ENCODE measurements at places on chromosomes 2 and 18.

DNA sequence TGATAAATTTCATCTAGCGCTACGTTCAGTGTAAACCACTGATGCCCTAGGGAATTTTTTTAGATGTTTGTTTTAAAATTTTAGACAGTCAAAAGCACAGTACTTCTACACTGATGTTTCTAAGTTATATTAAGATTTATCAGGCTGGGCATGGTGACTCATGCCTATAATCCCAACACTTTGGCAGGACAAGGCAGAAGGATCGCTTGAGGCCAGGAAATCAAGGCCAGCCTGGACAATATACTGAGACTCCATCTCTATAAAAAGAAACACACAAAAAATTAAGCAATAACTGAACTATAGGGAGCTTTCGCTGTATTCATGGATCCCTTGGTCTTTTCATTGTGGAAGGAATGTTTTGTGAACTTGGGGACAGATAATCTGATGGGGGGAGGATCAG lies 50.6 kb upstream of the MAPRE2 start:
- no peak for DNase-seq

DNA sequence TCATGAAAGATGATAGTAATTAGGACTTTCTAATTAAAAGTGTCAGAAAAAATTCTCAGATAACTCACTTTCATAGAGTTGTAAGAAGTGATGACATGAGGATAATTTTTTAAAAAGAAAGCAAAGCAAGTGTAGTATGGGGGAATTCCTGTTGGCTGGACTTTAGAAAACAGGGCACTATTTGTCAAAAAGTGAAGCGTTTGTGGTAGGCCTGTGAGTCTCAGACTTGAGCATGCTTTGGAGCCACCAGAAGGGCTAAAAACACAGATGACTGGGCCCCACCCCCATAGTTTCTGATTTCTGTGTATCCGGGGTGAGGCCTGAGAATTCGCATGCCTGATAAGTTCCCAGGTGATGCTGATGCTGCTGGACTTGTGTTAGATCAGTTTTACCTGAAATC lies 222.6 kb upstream of the LRRTM1 start:
- no peak for DNase-seq

DNA sequence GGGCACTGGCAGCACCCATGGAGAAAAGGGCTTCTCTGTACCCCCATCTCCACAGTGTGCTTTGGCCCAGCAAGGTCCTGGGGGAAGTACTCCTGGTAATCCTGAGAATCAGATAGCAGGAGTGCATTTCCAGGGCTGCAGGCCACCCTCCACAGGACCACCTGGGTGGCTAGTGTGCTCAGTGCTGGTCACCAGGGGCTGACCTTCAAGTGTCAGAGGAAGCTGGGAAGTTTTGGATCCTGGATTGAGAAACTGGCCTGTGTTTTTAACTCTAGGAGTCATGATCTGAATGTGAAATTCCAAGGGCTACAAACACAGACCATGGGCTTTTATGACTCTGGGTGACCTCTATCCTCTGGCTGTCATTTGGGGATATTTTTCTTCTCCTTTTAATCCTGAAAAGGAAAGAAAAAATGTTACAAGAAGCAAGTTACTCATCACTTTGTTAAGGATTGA lies 9.3 kb downstream of the RHOB start:
- no peak for DNase-seq

DNA sequence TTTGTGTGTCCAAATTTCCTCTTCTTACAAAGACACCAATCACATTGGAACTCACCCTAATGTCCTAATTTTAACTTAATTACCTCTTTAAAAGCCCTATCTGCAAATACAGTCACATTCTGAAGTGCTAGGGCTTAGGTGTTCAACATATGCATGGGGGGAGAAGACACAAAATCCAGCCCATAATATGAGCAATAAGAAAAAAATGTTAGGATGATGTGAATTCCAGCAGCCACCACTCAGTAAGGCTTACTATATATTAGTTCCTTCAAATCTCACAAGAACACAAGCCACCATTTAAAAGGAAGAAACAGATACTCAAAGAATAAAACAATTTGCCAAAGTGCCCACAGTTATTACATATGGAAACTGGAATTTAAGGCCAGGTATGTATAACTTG lies 285.7 kb downstream of the EPHA4 start:
- DNase-seq = no peak

- no peak for DNase-seq
Observed at GRCh38 chr18:56562479-56562878, 75.9 kb downstream of the TXNL1 start.

DNA sequence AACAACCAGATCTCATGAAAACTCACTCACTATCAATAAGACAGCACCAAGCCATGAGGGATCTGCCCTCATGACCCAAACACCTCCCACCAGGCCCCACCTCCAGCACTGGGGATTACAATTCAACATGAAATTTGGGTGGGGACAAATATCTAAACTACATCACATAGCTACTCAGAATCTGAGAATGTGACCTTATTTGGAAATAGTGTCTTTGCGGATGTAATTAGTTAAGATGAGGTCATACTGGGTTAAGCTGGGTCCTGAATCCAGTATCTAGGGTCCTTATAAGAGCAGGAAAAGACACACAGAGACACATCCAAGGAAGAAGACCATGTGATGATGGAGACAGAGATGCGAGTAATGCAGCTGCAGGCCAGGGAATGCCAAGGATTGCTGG lies 27.5 kb upstream of the REEP1 start:
- DNase-seq = no peak

DNA sequence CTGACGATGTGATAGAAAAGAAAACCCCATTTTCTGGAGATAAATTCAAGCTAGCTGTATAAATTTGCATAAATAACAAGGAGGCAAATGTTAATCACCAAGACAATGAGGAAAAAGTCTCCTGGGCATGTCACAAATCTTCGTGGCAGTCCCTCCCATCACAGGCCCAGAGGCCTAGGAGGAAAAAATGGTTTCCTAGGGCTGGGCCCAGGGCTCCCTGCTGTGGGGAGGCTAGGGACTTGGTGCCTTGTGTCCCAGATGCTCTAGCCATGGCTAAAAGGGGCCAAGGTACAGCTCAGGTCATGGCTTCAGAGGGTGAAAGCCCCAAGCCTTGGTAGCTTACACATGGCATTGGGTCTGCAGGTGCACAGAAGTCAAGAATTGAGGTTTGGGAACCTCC lies 134.6 kb downstream of the CABLES1 start:
- DNase-seq = no peak

DNA sequence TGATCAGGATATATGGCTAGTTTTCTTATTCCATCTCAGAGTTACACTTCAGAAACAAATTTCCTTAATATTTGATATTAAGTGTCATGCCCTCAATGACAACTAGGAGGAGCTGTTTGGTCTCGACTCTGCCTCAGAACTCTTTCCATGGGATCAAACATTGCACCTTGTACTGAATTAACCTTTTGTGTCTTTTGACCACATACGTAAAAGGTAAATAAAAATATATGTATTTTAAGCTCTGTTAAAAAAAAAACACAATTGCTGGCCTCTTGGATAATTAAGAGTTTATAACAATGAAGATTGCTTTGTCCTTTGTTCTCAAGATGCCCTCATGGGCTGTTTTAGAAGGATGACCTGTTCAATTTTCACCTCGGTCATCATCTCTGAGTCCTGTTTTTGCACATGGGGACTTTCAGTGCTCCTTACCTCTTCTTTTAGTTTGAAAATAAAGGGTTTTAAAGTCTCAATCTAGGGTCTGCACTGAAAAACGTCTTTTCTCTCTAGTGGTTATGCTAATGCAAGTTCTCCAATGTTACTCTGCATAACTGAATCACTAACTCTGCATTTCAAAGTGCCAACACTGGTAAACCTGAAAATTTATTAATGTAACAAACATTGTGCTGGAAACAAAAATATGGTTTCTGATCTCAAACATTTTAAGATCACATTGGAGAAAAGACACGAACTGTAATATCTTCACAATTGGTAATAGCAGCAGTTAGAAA lies 18.8 kb upstream of the FN1 start:
- DNase-seq = peak; percentile 42

- DNase-seq = peak; percentile 82
Observed at GRCh38 chr18:51195451-51196117, 1.9 kb downstream of the MEX3C start.

DNA sequence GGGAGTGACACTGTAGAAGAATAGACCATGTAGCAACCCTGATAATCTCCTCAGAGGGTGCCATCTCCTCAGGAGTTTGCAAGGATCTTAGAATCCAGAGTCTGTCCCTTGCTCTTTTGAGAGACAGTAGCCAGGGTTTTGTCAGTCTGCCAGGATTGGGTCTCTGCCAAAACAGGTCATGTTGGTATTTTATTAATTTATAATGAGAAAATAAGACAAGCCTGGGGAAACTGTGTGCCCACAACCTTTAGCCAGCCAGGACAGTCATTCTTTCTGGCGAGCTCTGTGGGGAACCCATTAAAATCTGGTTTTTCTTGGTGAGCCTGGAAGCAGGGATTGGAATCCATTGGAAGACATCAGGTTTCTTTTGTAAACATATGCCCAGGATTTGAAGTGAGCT lies 78.6 kb downstream of the PTPRM start:
- DNase-seq = peak; percentile 21

- DNase-seq = no peak
Observed at GRCh38 chr18:21361307-21361880, 119.4 kb downstream of the GREB1L start.

All from NCI-H1105 treated with DMSO at 0.1 percent for 48 hours (cell line).